ENCODE measurements at places on chromosomes 2 and 18.
A peak's percentile ranks its signal among the peaks of the same experiment; 100 is the strongest.

GRCh38 chr2:167833294-167833693 is 414.1 kb downstream of the STK39 start:
- DNase-seq: no peak

DNA sequence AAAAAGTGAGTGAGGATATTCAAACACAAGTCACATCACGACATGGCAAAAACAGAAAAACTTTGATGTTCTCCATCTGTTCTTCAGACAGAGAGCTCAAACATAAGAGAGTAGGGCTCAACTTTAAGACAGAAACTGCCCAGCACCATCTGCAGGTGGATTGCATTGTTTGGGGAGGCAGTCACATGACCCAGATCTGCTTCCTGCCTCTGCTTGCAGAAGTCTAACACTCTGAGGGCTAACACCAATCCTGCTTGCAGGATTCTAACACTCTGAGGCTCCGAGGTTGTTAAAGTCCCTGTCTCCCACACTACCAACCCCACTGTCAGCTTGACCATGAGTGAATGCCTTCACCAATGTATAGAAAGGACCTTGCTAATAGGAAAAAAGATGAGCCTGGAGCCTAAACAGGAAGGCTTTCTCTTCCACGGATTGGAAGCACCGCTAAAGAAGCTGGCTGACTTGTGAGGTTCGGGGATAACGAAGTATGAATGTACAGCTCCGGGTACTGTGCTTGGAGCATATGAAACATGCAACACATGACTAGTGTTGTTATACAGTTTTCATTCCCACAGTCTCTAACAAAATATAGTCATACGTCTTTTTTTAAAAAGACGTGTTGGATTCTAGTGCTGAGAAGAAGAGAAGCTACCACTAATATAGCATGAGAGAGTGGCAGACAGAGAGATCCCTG is 176.6 kb upstream of the CREB1 start:
- peak; percentile 58 for DNase-seq

DNA sequence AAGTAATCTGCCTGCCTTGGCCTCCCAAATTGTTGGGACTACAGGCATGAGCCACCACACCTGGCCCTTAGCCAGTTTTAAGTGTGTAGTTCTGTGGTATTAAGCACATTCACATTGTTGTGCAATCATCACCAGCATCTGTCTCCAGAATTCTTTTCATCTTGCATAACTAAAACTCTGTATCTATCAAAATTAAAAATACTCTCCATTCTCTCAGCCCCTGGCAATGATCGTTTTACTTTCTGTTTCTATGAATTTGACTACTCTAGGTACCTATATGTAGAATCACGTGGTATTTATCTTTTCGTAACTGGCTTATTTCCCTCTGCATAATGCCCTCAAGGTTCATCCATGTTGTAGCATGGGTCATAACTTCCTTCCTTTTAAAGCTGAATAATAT is 45.5 kb upstream of the CAVIN2 start:
- peak; percentile 78 for DNase-seq

GRCh38 chr18:79438898-79439627 is 43.3 kb downstream of the NFATC1 start:
- DNase-seq: no peak

DNA sequence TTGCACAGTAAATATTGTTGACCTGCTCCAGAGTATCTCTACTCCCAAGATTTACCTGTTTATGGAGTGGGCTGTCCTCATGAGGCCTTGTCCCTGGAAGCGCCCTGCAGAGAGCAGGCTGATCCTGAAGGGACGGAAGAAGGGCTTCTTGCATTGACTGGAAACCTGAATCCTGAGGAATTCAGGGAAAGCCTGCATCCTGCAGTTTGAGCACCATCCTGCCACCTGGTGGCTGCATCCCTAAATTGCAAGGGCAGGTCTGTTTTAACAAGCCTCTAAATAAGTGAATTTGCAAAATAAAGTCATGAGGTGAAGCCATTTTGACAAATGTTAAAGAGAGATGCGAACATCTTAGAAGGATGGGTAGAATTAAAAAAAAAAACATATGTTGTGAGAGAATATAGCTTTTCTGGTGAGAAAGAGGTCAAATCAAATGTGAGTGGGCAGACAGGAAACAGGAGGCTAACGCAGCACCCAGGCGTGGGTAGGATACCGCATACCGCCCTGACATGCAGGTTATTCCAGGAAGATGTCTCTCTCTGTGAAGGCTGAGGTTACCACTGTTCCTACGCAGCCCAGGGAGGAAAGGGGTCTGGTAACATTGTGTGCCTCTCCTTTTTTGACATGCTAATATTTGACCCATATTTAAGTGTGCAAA is 754.9 kb downstream of the RNF144A start:
- DNase-seq: peak; percentile 8

GRCh38 chr18:62617793-62618591 is 95.2 kb downstream of the ZCCHC2 start:
- DNase-seq: no peak

DNA sequence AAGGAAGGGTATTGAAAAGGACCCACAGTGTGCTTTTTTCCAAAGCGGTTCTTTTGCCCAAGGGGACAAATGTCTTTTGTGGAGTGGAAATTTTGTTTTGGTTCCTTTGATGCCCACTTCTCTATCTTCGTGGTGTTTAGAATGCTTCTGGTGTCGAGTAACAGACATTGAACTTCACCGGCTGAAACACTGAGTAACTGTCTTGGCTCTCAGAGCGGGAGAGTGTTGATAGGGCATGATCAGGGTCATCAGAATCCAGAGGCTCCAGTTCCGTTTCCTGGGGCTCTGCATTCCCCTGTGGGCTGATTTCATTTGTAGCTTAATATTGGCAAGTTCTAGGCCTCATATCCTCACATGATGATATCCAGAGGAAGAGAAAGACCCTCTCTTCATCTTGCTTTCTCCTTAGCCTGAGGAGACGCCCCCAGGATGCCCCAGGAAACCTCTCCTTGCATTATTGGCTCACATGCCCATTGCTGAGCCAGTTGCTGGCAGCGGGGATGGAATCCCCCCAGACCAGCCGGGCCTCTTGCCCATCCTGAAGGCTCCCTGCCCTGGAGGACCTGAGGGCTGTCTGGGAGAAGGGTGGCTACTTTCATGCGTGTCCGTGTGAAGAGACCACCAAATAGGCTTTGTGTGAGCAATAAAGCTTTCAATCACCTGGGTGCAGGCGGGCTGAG is 27.9 kb upstream of the AGFG1 start:
- DNase-seq: no peak

DNA sequence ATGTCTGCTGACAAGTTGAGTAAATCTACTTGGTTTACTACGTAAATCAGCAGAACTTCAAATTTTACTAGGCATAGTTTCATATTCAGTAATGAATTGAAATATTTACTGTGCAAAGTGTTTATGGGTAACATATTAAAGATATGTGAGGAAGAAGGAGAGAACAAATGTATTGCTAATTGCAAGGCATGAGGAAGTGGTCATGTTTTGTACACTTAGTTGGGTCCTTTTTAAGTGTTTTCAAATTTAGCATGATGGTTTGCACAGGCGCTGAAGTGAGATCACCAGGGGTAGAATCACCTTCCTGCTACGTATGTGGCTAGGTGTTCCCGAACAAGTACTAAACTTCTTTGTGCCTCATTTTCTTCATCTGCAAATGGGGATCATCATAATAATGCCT is 1534.4 kb downstream of the LRP1B start:
- no peak for DNase-seq

GRCh38 chr18:8943900-8944870 is 158.3 kb upstream of the NDUFV2 start:
- peak; percentile 81 for DNase-seq

- peak; percentile 74 for DNase-seq
These were observed 73.6 kb downstream of the CD226 start for GRCh38 chr18:69874058-69874457.

- DNase-seq: no peak
These were observed 26.8 kb downstream of the B3GNT2 start for GRCh38 chr2:62222674-62223073.

DNA sequence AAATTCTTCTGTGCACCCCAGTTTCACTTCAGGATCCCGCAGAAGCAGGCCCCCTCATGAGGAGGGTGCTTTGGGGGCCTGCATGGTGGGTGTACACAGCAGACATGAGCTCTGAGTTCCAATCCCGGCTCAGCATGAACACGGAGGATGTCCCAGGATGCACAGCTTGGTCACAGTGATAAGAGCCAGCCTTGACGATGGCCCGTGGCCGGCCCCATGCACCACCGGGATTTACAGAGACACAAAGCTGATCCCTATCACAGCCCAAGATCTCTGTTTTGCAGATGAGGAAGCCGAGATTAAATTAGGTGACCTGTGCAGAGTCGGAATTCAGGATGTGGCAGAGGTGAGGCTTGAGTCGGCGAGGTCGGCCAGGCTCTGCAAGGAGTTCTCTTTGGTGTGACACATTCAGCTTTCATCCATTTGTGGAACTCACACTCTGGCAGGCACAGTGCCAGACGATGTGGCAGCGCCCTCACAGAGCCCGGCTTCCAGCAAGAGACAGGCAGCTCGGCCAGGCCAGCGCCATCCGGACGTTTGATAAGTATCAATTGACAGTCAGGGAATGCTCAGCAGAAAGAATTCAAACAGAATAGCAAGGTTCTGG is 456.3 kb upstream of the MYT1L start:
- no peak for DNase-seq

GRCh38 chr2:65370387-65371073 is 61.9 kb downstream of the SPRED2 start:
- no peak for DNase-seq

GRCh38 chr2:61177727-61178549 is 15.9 kb downstream of the C2orf74 start:
- peak; percentile 58 for DNase-seq

DNA sequence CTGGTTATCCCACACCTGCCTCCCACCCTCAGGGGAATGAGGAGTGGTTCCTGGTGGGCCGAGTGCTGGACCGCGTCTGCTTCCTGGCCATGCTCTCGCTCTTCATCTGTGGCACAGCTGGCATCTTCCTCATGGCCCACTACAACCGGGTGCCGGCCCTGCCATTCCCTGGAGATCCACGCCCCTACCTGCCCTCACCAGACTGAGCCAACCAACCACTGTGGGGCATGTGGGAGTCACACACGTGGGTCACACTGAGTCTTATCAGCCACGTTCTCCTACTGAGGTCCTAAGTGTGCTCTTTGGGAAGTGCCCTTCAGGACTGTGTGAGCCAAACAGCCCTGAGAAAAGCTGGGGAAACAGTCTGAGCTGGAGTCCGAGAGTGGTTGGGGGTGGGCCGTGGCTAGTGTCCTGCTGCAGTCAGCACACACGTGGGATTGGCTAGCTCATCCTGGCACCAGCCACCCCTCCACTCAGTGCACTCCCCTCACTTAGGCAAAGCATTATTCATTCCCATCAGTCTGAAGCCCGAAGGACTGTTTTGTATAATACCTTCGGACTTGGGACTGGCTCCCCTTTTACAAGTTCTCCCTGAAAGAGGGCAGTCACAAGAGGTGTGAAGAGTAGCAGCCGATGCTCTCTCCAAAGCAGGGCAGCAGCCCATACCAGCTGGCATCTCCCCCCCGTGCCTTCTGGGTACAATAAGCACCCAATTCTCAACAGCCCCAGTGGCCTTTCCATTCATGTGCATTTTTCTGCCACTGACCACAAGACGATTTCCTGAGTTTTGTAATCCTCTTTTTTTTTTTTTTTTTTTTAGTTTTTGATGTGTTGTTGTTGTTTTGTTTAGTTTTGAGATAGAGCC is 4.6 kb downstream of the TIGD1 start:
- no peak for DNase-seq

DNA sequence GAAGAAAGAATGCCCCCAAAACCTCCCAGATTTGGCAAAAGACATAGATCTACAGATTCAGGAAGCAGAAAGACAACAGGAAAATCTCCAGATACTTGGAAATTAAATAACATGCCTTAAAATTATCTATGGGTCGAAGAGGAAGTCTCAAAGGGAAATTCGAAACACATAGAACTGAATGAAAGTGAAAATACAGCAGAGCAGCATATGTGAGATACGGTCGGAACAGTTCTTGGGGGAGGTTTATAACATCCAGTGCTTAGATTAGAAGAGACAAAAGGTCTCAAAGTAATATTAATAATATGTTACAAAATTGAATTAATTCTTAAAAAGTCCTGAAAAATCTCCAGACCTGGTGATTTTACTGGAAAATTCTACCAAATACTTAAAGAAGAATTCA is 14.3 kb downstream of the KCNG2 start:
- DNase-seq: no peak

DNA sequence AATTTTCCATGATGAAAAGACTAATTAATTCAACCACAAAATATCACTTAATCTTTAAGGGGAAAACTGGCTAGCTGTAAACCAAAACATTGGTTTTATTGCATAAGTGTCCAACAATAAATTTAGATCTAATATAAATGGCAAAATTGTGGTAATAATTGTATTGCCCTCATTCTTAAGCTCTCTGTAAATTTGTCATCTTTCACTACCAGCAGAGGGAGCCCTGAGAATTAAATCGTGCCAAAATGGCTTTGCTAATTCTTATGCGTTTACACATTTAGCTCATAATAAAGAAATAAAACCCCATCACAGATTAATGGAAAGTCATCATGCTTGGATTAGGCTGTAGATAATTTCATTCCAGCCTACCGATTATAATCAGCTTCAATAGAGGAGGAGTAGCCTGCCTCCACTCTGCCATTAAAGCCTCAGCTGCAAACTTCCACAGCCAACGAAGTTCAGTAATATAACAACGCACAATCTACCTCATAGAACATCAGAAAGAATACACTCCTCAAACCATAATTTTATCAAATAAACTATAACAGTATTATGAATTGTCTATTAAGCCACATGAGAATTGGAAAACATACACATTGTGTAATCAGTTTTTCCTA is 70.0 kb upstream of the ATP5MC3 start:
- DNase-seq: peak; percentile 66

- no peak for DNase-seq
These were observed 296.6 kb downstream of the LRRTM1 start for GRCh38 chr2:80007777-80008503.

DNA sequence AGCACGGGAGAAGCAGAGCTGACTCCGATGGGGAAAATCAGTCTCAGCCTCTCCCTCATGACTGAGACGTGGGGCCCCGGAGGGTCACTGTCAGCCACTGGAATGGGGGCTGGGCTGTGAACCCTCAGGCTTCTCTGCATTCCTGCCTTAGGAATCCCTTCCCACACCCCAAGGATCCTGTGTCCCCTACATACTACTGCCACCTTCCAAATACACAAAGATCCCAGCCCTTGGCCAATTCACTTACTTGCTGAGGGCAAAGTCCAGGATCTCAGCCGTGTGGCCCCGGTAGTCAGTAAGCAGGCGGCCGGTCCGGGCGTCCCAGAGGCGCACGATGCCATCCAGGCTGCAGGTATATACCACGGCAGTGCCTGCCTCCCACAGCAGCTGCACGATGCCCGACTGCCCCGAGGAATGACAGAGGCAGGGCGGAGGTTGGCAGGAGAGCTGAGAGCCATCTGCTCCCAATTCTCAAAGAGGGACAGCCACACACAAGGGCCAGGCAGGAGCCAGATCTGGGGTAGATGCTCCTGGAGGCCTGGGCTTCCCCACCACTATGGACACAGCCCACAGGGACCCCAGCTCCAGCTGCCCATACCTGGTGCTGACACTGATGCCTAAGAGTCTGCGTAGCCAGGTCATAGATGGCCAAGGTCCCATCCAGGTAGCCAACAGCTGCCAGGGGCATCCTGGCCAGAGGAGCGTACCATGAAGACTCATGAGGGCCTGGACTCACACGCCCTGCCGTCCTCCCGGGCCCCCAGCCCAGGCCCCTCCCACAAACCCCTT is 4.2 kb downstream of the GPBAR1 start:
- DNase-seq: no peak

GRCh38 chr2:66869076-66869475 is 434.2 kb downstream of the MEIS1 start:
- DNase-seq: peak; percentile 63

All from GM23248 (cell line).